Activated CD4-positive, alpha-beta T cell treated with anti-CD3 and anti-CD28 coated beads for 1 hour (primary cell): ENCODE measurements at places on chromosomes 5 and 9.

- DNase-seq: no peak
These were observed 46.3 kb downstream of the PAM start for GRCh38 chr5:102801371-102801770.

- no peak for DNase-seq
These were observed 31.1 kb upstream of the PCA3 start for GRCh38 chr9:76733096-76733495.

GRCh38 chr5:10351199-10351905 lies 2.1 kb upstream of the MARCHF6 start:
- no peak for DNase-seq

DNA sequence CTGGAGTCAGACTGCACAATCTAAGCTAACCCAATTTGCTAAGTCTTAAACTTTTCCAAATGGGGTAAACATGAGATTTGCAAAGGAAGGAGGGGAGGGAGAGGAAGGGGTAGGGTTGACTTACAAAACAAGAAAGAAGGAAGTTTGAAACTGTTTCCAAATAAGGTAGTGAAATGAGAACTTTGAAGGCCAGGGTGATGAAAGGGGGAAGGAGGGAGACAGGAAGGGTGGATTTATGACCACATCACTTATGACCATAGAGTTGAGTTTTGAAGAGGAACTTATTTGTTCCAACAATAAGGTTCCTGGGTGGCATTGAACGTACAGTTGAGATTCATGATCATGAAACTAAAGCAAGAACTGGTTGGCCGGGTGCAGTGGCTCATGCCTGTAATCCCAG lies 72.5 kb upstream of the DAPK1 start:
- no peak for DNase-seq

GRCh38 chr5:111083323-111083722 lies 8.8 kb upstream of the WDR36 start:
- no peak for DNase-seq

- DNase-seq: no peak
These were observed 39.9 kb upstream of the PAM start for GRCh38 chr5:102715082-102715807.
